Memory B cell (primary cell): ENCODE measurements at places on chromosomes 13 and 19.

- peak overlapping the region; percentile 99 for H3K4me3 ChIP-seq
- H3K27ac ChIP-seq = peak overlapping the region; percentile 97
- H3K36me3 ChIP-seq = peaks cover 17% of the 10 kb centered on the region
- DNase-seq = no peak
- peaks cover 38% of the 10 kb centered on the region for H3K4me1 ChIP-seq
Measured at GRCh38 chr19:12937093-12937926, 1.1 kb upstream of the CALR start.

DNA sequence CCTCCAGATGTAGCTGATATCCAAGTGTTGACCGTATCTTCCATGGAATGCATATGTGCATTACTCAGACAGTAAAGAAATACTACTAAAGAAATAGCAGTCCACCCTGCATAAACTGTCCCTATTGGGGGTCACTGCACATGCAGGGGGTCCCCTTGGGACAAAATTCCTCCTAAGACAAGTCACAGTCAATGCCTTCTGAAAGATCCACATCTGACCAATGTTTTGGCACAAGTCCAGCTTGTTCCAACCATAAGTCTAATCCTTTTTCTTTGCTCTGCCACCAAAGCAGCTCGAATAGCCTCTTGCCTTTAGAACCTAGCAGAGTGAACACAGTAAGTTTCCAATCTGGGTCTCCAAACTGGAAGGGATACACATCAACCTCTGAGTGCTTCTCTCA lies 87.9 kb downstream of the DIAPH3 start:
- no peak for DNase-seq
- H3K4me3 ChIP-seq = no peak overlapping the region
- no peaks in the 10 kb centered on the region for H3K4me1 ChIP-seq
- H3K27me3 ChIP-seq = no peaks in the 10 kb centered on the region

GRCh38 chr13:95502216-95502615 lies 50.3 kb upstream of the CLDN10 start:
- peaks cover 2% of the 10 kb centered on the region for H3K36me3 ChIP-seq
- no peak for DNase-seq
- peaks cover 5% of the 10 kb centered on the region for H3K27me3 ChIP-seq
- no peaks in the 10 kb centered on the region for H3K4me1 ChIP-seq
- H3K27ac ChIP-seq = no peak overlapping the region
- H3K4me3 ChIP-seq = no peak overlapping the region

GRCh38 chr13:98927951-98928927 lies 49.6 kb downstream of the DOCK9 start:
- H3K4me1 ChIP-seq = peaks cover 4% of the 10 kb centered on the region
- no peak overlapping the region for H3K27ac ChIP-seq
- no peak overlapping the region for H3K4me3 ChIP-seq
- DNase-seq = no peak
- H3K27me3 ChIP-seq = no peaks in the 10 kb centered on the region
- H3K36me3 ChIP-seq = peaks cover 11% of the 10 kb centered on the region

DNA sequence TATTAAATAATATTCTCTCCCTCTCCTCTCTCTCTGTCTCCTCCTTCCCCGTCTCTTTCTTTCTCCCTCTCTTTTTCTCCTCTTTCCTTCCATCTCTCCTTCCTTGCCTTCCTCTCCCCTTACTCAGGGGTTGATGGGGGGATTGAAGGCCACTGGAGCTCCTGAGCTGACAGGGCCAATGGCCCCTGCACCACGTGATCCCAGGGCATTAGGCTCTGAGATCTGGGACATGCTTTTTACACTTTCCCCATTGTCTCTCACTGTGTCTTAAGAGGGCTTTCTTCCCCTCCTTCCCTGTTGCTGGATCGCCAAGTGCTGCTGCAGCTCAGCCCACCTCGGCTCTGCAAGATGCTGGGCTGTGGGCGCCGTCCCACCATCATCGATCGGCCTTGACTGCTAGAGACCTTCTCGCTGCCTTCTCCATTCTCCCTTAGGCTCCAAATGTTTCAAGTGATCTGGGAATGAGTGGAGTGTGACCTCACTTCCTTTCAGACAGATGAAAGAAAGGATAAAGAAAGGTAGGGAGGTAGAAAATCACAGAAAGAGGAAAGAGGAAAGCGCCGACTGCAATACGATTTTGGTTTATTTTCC lies 42.2 kb downstream of the COL4A1 start:
- no peaks in the 10 kb centered on the region for H3K36me3 ChIP-seq
- H3K4me1 ChIP-seq = no peaks in the 10 kb centered on the region
- H3K27me3 ChIP-seq = peaks cover 2% of the 10 kb centered on the region
- no peak overlapping the region for H3K27ac ChIP-seq
- DNase-seq = no peak
